Colonic mucosa (tissue), 4 donors: ENCODE measurements at places on chromosomes 6 and 20.
A peak's percentile ranks its signal among the peaks of the same experiment; 100 is the strongest.

DNA sequence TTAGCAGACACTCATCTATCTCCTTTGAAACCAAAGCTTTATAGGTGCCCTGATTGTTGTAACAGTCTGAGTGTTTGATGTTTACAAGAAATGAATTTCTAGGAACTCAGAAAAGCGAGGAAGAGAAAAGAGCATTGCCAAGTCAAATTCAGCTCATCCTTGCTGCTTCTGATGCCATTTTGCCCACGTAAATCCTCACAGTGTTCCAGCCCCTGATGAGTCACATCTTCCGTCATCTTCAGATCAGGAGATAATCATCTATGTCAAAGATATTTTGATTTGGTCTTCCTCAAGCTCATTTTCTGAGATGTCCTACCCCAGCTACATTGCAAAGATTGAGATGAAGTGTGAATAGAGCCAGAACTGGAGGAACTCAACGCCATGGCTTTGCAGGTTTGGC, 426.2 kb downstream of the BMP2 start:
- DNase-seq: no peak

DNA sequence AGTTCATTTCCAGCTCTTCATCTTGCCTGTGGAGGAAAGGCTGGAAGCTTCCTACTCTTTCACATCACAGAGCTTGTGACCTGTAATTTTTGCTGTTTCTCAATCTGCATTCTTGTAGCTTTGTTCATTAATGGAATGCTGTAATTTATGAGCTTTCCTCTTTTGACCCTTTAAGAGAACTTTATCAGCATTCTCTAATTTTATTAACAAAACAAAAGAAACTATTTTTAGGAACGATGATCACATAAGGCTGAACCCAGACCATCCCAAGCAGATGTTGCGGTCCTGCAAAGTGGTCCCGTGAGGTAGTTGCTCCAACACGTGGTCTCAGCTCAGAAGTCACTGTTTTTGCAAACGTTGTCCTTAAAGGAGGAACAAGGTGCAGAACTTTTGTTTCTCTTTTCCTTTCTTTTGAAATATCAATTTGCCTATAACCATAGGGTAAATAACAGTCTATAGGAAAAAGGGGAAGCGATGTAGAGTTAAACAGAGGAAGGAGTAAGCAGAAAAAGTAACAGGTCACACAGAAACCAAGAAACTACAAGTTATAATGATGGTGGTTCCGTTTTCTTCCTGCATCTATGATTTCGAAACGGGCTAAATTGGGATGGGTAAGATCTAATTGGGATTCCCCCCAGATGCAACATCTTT, 121.3 kb upstream of the PHACTR1 start:
- DNase-seq: no peak

GRCh38 chr6:85576476-85576875, 17.2 kb downstream of the SNX14 start:
- DNase-seq: no peak

- no peak for DNase-seq
Observed at GRCh38 chr20:2692036-2692885, at the start of gene EBF4. TSS of gene EBF4 (plus strand) at chr20:2692780. CDS start at chr20:2693646, 866 bp downstream.

DNA sequence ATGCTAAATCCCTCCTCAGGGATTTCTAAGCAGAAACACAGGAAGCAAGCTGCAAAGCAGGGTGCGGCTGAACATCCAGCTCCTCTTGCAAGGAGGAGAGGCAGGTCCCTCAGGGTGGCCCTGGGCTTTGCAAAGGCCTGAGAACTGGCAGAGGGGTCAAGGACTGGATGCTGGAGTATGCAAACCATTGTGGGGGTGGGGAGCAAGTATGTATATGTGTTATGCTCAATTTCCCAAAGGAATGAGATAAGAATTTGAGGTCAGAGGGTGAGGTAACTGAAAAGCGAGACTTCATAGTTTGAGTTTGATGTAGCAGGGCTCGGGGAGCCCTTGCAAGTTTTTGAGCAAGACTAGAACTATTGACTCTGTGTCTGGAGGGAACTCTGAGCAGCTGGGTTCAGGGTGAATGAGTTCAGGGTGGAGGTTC, 11.2 kb downstream of the SLC22A2 start:
- DNase-seq: no peak

- no peak for DNase-seq
Observed at GRCh38 chr20:57570145-57570850, 9.4 kb downstream of the PCK1 start.

- DNase-seq: no peak
Observed at GRCh38 chr6:14333556-14334305, 216.2 kb downstream of the CD83 start.

- DNase-seq: no peak
Observed at GRCh38 chr6:68771426-68771825, 136.3 kb downstream of the ADGRB3 start.

DNA sequence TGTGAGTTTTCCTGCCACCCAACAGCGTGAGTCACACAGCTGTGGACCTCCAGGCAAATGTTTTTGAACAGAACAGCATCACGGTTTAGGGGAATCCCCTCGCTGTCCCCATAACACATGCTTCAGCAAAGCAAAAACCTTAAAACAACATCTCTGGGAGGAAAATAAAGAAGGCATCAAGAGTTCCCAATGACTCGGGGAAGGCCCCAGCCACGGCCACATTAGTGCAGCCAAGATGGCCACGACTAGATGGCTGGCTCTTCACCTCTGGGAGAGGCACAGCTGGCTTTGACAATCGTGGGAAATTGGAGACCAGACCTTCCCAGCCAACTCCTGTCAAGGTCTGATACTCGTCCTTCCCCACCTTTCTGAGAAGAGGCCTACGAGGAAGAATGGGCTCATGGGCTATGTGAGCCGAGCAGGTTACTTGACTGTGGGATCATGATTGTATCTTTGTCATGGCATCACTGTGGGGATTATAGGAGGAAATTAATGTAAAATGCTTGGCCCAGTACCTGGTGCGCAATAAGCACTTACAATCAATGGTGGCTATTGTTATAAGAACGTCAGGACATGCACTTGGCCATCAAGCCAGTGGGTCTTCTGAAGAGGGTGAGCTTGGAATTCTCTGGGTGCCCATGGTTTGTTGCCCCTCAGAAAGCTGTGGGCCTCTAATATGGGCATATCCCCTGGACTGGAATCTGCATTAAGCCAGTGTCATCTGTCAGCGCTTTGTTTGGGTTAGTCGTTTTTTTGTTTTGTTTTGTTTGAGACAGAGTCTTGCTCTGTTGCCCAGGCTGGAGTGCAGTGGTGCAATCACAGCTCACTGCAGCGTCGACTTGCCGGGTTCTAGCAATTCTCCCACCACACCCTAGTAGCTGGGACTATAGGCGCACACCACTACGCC, 43.6 kb downstream of the FGD2 start:
- DNase-seq: peak; percentile 47

DNA sequence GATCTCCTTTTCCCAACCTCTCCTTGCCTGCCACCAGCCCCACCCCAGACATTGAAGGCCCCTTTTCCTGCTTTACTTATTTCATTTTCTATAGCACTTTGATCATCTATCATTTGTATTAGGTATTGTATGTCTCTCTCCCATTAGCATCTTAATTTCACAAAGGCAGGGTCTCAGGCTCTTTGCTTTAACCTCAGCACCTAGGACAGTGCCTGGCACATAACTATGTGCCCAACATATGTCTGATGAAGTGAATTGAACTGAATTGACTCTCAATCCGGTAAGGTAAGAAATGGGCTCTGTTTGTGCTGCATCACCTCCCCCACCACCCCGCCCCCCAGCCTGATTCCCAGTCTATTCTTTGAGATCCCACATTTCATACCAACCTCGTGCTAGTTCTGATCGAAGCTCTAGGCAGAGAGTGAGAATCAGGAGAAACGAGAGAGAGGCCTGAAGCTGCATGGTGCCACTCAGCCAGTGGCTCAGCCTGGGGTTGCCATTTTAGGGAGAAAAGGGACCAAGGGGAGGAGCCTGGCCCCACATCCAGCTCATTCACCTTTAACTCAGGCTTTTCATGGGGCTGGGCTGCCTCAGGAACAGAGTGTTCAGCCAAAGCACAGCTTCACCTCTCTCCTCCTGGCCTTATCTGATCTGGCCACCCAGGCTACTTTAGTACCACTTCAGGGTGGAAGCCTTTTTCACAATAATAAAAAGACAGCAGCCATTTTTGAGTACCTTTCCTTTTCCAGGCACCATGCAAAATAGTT, at the start of gene SPINT3:
Gene SPINT3 (minus strand): TSS at position 476 of the 767 bp plus-strand sequence. CDS start 14 bp downstream, at position 462.
- no peak for DNase-seq

DNA sequence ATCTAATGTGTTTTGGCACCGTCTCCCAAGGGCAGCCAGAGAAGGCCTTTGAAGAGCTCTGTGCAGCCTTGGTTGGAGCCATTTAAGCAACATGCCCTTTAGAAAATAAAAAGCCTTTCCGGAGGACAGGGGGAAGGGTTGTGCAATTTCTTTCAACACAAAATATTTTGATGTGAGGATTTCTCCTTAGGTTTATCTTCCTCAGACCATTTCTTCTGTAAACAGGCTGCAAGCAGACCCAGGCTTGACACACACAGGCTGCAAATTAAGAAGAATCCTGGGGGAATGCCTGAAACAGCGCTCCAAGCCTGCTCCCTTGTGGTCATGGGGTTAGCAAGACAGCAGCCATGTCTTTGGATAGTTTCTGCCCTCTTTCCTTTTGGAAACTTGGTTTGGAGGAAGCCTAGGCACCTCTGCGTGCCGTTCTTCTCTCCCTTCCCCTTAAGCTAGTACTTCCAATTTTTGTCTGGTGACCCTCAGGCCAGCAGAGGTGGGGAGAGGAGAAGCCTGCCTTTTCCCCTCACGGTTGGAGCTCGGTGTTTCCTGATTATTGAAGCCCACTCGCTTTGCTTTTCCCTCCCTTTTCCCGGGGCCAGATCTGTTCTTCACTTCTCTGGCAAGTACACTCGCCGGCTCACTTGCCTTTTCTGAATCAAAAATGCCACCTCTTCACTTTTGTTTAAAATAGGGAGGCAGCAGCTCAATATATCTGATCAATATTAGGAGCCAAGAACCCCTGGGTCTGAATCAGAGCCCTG, 39.6 kb upstream of the NOX3 start:
- DNase-seq: peak; percentile 20

- DNase-seq: no peak
Observed at GRCh38 chr20:16115911-16116552, 457.2 kb downstream of the KIF16B start.

- DNase-seq: no peak
Observed at GRCh38 chr6:50330347-50330746, 280.6 kb upstream of the DEFB112 start.

DNA sequence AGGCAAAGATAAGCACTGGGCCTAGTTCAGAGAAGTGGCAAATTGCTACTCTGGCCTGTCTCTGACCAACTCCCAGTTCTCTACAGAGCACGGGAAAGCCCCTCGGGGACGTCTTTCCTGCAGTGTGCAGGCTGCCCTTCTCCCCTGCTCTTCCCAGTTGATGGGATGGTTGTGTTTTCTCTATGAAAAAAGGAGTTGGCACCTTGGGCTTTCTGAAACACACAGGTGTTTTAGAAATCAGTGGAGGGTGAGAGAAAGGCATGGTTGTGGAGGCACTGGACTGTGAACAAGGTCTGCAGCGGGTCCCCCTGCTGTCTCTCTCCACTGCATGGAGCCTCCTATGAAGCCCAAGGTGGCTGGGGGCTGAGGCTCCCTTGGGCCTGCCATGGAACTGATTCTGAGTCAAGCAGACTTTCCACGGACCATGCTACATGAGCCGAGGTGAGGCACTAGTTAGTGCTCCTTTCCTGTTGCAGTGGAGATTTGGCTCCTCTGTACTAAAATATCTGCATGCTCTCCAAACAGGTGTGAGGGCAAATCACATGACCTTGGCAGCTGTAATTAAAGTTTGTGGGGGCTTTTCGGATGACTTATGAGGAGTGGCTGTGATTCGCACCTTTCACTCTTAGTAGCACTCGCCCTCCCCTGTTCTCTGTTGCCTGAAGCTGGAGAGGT, 16.3 kb downstream of the GTSF1L start:
- DNase-seq: no peak

- no peak for DNase-seq
Observed at GRCh38 chr20:1906361-1907051, 11.3 kb downstream of the SIRPA start.

GRCh38 chr6:102662851-102663250, 1269.3 kb downstream of the GRIK2 start:
- no peak for DNase-seq

- DNase-seq: no peak
Observed at GRCh38 chr6:44381739-44382138, 5.8 kb upstream of the CDC5L start.

DNA sequence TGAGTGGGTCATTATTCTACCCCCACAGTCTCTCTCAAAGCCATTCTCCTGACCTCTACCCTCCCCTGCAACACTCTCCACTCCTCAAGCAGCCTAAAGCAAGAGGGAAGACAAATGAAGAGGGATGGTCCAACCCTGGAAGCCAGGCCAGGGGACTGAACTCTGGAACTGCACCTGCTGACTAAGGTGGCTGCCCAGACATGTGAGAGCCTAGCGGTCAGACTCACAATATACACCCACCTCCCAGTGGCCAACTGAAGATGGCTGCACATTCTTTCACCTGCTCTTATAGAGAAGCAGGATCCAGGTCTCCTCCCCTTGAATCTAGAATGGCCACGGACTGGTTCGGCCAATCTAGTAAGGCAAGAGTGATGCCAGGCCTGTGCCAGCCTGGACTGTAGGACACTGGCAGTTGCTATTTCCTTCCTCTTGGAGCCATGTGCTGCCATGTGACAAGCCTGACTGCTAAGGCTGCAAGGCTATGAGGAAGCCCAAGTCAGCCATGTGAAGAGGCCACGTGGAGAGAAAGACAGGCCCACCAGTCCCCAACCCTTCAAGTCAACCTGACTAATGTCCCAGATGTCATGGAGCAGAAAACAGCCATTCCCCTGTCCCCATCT, 31.8 kb downstream of the ACSS1 start:
- no peak for DNase-seq

DNA sequence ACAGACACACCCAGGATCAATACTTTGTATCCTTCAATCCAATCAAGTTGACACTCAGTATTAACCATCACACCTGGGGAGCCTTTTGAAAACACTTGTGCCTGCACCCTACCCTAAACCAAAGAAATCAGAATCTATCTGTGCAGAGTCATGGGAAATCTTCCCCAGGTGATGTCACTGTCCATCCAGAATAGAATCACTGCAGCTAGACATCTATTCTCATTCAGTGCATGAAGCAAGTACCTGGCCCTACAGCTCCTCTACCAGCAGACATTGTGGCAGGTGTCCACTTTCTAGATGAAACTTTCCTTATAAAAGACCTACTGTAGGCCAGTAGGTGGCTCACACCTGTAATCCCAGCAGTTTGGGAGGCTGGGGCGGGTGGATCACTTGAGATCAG, 262.4 kb upstream of the MARCKS start:
- DNase-seq: no peak

DNA sequence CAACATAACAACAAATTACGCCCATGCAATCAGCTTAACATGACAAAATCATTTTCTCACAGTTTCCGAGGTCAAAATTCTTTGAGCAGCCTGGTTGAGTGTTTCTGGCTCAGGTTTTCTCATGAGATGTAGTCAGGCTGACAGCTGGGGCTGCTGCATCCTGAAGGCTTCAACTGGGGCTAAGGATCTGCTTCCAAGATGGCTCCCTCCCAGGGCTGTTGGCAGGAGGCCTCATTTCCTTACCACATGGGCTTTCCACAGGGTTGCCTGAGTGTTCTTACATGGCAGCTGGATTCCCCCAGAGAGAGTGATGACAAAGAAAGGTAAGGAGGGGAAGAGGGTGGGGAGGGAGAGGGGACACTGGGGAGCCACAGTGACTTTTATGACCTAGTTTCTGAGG, 63.1 kb upstream of the NNAT start:
- no peak for DNase-seq
